Suprapubic skin (tissue), 4 donors: ENCODE measurements at places on chromosomes 6 and 20.
A peak's percentile ranks its signal among the peaks of the same experiment; 100 is the strongest.

DNA sequence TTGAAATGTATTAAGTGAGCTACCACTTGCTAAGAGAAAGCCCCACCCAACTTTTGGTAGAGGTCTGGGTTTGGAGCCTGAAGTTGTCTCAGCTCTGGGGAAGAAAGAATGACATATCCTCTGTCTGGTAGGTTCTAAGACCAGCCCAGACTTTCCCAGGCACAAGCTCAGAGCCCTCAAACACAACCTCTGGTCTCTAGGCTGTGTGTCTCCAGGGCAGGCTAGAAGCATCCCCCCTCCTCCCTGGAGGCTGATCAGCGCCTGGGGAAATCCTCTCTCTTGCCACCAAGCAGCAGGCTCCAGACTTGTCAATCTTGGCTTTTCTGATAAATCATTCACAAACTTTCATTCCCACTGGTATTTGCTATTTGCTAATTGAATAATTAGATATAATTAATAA lies 226.5 kb upstream of the CST7 start:
- no peak for DNase-seq

GRCh38 chr6:149237464-149237863 lies 80.0 kb upstream of the TAB2 start:
- DNase-seq: no peak

GRCh38 chr6:47483853-47484546 lies 6.4 kb downstream of the CD2AP start:
- no peak for DNase-seq

DNA sequence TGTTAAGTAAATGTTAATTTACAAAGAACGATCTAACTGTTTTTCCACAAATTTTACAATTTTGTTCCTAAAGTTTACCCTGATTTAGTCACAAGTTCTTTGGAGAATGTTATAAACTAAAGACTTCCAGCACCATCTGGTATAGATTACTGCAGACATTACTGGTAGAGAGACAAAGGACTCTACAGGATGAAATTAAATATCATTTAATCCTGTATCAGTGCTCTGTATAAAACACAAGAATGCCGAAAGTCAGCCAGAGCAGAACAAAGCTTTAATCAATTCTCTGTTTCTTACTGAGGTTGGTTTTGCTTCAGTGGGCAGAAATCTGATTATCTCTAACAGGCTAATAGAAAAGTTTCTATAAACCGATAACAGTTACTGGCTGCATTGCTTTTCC lies 763.6 kb downstream of the TENT5A start:
- DNase-seq: no peak

DNA sequence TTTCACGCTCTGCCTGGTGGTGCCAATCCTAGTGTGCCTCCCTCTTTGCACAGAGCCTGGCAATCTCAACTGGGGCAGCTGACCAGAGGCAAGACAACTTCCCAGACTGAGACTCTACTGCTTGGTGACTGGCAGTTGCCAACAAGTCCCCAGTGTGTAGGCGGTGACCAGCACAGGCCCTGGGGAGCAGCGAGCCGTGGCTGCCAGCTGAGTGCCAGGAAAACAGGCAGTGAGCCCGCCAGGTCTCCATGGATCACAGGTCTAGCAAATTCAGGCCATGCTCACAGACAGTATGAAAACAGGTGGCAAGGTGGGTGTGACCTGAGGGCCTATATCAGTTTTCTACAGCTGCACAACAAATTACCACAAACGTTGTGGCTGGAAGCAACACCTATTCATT lies 289.9 kb downstream of the KIF16B start:
- no peak for DNase-seq

GRCh38 chr6:106692819-106693208 lies 63.4 kb downstream of the QRSL1 start:
- DNase-seq: no peak

DNA sequence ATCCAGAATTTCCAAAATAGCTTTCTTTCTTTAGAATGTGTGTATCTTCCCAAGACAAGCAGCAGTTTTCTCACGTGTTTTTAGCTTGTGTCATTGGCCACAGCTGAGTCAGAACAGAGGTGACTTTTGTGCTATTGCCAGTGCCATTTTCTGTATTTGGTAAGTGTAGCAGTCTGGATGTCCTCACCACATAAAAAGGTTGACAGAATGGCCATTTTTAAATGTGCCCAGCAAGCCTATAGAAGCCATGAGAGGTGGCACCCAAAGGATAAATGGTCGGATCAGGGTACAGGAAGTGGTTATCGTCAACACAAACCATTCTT lies 269.5 kb upstream of the HSF2 start:
- DNase-seq: no peak

DNA sequence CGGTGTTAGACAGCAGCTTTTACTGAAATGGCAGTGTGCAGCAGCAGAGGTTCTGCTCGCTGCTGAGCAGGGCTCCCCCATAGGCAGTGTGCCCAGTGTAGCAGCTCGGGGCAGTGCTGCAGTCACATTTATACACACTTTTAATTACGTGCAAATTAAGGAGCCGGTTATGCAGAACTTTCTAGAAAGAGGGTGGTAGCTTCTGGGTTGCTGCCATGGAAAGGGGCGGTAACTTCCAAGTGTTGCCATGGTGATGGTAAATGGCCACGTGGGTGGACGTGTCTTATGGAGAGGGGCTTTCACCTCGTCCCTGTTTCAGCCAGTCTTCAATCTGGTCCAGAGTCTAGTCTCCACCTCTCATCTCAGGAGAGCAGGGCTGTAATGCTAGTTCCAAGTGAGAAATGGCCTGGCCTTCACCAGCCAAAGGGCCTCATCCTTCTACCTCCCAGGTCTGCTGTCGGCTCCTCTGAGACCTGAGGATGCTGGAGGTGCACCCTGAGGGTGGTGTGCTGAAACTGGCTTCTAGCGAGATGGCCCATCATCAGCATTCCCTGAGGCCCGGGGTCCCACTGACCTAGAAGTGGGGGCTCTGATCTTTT lies 180.5 kb upstream of the PMEPA1 start:
- peak; percentile 29 for DNase-seq

- no peak for DNase-seq
Observed at GRCh38 chr6:21383450-21384085, 210.0 kb upstream of the SOX4 start.

DNA sequence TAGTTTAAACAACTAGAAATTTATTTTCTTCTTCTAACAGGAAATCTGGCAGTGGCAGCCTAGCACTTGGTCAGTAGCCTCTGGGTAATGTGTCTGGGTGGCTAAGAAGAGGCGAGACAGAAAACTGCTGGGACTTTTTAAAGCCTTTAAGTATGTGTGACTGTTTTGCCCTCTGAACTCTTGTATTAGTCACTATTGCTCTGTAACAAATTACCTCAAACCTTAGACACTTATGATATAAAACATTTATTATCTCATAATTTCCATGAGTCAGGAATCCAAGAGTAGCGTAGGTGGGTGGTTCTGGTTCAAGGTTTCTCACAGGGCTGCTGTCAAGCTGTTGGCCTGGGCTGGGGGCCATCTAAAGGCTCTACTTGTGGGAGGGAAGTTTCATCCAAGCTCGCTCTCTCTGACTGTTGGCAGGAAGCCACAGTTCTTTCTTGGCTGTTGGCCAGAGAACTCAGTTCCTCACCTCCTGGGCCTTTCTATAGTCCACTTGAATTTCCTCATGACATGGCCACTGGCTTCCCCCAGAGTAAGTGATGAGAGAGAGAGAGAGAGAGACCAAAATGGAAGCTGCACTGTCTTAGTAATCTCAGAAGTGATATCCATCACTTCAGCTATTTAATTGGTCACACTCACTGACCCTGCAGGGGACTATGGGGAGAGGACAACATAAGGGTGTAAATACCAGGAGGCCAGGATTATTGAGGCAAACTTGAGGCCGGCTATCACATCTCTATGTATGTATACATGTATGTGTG lies 17.4 kb upstream of the TBC1D22B start:
- peak; percentile 92 for DNase-seq

- no peak for DNase-seq
Observed at GRCh38 chr6:14035071-14035847, 82.3 kb upstream of the CD83 start.

DNA sequence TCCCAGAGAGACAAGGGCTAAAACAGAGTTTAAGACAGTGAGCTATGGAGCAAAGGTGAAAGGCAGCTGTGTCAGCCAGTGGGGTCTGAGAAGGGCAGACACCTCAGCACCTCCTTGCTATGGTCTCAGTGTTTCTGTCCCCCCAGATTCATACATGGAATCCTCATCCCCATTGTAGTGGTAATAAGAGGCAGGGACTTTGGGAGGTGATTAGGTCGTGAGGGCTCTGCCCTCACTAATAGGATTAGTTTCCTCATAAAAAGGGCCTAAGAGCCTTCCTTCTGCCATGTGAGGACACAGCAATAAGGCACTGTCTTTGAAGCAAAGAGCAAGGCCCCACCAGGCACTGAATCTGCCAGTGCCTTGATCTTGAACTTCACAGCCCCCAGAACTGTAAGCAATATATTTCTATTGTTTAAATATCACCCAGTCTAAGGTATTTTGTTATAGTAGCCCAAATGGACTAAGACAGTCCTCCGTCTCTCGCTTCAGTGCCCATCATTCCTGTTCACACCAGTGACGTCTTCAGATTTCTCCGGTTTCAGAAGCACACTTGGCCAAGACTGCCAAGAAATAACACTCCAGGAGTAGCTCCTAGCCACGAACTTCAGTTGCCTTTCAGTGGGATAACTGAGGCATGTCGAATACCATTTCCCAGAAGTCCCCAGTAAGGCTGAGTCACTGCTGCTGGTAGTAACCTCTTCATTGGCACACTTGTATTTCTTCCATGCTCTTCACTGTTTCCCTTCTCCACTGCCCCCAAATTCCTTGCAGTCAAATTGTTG lies 32.8 kb downstream of the SLC13A3 start:
- DNase-seq: no peak

DNA sequence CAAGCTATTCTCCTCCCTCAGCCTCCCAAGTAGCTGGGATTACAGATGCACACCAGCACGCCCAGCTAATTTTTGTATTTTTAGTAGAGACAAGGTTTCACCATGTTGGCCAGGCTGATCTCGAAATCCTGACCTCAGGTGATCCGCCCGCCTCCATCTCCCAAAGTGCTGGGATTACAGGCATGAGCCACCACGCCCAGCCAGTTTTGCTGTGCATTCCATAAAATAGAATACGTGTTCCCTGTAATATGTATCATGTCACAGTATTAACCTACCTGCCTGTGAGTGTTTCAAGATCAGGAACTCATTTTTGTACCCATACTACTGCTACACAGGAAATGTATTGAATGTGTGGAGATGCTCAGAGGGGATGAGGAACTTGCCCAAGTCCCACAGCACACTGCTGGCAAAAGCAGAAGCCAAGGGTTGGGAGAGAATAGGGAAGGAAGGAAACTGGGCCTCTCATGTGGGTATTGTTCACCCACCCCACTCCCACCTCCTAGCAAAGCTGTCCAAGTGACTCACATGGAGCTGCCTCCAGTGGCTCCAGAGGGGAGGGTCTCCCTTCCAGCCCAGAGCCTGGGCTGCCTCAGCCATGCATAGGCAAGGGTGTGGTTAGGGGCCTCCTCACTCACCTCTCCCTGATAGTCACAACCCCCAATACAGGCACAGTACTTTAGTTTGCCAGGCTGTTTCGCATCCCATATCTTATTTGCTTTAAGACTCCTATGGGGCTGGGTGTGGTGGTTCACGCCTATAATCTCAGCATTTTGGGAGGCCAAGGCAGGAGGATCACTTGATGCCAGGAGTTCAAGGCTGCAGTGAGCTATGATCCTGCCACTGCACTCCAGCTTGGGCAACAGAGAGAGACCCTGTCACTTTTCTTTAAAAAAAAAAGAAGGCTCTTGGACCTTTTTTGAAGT lies 9.4 kb downstream of the HM13 start:
- no peak for DNase-seq

DNA sequence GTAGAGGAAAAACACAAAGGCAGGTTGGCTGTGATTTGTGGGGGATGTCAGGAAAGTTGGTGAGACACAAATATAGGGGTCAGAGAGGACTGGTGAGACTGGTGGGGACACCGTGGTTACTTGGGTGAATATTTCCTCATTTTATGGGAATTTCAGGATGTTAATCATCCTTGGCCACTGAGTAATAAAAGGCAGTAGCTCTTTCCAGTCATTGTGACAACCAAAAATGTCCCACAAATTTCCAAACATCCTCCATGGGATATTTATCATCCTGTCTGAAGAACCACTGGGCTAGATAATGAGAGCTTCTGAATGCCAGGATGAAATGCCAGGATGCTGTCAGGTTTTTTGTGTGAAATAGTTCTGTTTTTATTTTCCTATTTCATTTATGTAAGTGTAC lies 374.1 kb downstream of the CD109 start:
- DNase-seq: no peak

DNA sequence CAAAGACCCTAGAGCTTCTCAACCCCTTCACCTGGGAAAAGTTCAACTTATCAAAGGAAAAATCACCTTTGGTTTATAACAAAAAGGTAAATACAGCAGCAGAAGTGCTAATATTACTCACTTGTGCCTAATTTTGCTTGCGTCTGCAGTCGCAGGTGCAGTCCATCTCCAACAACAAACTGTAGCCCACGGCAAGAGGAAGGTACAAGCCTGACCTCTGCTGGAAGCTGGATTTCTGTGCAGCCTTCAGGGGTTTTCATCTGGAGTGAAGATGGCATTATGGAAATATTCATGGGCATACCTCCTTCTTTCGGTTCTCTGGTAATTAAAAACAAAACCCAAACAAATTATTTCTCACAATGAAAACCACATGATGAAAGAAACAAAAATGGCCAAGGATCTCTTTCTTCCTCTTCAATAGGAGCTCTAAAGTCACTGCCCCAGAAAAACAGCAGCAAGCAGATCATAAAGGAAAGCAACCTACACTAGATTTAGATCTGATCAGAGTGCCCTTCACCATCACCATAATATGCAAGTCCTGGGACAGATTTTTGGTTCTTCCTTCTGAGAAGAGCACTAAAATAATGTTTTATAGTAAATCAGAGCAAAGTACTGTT lies 7.8 kb downstream of the UBE3D start:
- DNase-seq: no peak

DNA sequence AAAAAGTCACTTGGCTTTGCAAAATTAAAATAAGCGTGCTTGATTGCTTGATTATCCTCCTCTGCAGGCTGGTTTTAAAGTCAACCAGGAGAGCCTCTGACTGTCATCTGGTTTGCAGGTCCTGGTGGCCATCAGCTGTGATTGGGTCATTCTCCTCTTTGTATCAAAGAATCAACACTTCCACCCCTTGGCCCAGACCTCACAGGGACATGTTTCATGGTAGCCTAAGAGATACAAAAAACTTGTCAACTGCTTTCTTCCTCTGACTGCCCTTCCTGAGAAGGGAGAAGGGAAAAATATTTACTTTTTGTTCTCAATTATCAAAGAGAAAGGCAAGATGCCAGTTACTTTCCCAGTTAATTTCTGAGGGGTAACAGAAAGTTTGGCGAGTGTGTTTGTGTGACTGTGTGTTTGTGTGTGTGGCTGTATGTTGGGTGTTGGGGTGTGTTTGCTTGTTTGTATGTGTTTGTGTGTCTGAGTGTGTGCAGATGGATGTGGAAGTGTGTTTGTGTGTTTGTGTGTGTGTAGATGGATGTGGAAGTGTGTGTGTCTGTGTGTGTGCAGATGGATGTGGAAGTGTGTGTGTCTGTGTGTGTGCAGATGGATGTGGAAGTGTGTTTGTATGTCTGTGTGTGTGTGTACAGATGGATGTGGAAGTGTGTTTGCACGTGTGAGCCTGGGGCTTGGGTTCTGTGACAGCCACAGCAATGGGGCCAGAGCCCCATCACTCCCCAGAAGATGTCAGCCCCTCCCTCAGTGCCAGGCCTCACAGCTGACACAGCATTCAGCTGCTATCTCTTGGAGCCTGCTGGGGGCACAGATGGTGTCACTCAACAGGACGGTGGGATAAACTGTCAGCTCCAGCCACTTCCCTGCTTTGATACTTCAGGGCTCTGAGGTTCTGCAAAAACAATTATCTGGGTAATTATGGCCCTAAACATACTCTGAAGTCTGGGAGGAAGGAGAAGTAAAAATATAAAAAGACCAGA lies 98.6 kb upstream of the RNF24 start:
- DNase-seq: no peak

- no peak for DNase-seq
Observed at GRCh38 chr6:72461144-72461543, 160.7 kb upstream of the KCNQ5 start.
